ENCODE measurements at places on chromosomes 6 and 20. TPM values are rescaled to one million over a fixed set of nuclear protein-coding genes. Genes with fewer than 3 reads are reported as not detected.

DNA sequence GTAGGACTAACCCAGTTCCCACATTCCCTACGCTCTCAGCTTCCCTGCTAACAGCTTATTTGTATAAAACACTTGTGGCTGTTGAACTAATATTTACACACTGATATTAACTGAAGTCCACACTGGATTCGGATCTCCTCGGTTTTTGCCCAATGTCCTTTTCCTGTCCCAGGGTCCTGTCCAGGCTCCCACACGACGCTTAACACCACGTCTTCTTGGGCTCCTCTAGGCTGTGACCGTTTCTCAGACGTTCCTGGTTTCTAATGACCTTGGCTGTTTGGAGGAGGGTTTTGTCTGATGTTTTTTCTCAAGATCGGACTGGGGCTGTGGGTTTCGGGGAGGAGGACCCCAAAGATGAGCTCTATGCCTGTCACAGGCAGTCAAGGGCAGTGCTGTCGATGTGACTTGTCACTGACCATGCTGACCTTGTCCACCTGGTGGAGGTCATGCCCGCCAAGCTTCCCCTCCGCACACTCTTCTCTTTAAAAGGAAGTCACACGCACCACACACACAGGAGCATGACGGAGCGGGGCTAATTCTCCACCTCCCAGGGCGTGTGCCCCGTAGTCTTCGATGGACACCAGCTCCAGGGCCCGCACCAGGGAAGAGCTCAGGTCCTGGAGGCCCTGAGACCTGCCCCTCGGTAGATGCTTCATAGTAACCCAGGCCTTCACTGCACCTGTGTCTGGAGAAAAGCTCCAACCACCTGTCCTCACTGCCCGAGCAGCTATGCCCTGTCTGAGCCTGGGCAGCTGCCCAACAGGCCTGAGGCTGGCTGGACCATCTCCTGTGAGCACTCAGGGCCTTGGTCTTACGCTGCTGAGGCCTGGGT lies 72.0 kb downstream of the TTLL2 start:
- DNase-seq = no peak

GRCh38 chr20:51610111-51610510 lies 67.6 kb upstream of the NFATC2 start:
- DNase-seq = no peak

DNA sequence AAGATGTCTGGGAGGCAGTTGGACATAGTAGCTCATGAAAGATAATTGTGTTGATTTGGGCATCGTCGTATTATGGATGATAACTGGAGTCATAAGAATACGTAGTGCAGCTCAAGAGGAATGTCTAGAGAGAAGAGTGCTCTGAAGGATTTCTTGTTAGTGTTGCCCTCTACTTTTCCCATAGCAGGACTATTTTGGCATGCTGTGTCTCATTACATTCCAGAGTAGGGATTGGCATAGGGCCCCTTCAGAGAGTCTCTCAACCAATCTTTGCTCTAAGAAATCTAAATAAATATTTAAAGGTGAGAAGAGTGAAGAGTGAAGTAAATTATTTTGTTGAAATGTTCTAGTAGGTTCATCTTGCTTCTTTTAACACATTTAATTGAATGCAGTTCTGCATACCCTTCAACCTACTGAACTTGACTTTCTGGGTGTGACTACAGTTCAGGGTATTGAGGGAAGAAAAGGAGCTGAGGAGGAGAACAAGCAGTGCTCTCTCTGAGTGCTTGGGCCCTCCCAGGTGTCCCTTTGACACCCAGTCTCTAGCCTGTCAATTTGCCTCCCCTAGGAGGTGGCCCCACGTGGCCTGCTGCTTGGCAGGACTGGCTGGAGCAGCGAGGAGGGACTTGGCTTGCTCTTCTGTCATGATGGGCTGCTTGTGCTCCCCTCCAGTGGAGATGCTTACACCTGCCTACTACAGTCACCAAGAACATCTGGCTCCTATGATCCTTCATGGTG lies 33.3 kb downstream of the SOBP start:
- no peak for DNase-seq

DNA sequence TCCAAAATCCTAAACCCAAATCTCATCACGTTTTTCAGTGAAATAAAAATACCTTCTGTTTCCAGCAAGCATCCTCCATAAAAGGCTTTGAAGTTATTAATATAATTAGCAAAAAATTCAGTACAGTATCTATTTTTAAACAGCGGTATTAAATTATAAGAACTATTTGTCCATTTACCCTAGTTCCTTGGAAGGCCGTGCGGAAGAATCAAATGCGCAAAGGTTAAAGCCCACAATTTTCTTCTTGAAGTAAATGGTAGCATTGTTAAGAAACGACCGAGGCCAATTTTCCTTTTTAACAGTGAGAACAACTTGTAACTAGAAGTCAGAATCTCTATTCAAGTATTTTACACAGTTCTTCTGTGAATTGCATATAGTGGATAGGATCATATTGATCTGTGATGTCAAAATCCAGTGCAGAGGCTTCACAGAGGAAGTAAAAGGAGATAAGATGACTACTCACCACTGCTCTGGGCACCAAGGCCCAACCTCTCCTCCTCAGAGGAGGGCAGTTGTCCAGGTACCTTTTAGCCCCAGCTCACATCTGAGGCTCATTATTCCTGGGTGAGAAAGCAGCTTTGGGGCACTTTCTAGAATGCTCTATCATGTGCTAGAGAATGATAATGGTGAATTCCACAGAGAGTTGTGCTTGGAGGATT lies 36.3 kb downstream of the TNFAIP3 start:
- no peak for DNase-seq

DNA sequence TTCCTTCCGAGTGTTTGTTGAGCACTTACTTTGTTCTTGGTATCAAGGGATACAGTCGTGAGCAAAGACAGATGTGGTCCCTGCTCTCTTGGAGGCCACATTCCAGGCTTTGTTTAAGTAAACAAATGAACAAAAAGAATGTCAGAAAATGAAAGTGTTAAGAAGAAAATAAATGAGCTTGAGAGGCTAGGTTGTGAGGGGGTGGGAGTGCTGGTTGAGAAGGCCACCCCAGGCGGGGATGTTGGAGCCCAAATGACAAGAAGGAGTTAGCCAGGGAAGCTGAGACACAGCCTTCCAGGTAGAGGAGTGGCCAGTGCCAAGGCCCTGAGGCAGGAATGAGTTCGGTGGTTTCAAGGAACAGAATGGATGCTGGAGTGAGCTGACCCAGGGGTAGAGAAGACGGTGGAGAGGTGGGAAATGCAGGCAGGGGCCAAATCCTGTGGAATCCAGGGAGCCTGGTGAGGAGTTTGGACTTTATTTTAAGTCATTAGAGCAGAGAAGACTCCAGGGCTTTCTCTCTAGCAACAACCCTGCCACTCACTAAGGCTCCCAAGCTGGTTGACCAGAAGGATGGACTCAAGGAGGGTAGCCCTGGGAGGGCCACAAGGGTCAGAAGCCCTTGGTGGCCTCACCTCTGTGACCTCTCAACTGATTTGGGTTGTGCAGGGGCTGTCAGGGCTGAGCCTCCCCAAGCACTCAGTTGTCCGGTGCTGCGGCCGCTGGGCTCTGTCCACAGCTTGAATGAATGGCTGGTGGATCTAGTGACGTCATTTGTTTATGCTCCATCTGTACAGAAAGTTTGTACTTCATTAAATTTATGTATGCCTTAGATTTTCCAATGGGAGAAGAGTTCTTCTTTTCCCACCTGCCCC lies 66.0 kb upstream of the STX16 start:
- no peak for DNase-seq

The RHAG gene
- total RNA-seq = not detected

- no peak for DNase-seq
Measured at GRCh38 chr20:50305636-50306477, 115.2 kb downstream of the CEBPB start.

DNA sequence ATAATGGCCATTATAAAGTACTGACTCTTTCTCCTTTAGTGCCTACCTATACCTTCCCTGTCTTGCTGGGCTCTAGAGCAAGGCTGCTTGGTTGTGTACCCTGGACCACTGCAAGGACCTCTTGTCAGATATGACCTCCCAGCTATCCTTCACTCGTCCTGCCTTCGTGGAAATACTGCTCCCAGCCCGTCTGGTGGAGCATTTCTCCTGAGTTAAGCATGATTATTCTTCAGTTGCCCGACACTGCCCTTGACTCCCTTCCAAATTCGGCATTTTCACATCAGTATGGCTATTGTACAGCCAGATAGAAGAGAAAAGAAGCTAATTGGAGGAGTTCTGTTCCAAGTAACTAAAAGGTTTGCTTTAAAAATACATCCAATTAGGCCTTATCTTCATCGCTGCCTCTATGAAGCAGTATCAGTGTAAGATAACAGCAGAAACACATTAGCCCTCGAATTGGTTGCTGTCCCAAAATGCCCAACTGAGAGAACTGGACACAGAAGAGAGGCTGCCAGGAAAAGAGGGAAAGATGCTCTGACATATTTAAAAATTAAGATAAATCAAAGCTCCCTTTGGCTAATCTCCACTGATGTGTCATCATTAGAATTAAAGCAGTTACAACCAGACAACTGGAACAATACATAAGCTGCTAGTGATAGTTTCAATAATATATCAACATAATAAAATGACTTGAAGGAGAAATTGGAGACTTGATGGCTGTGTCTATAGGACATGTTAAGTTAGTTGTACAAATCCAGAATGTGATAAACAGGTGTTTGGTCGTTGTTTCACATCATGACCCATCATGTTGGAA lies 54.4 kb downstream of the OPRM1 start:
- DNase-seq = no peak

DNA sequence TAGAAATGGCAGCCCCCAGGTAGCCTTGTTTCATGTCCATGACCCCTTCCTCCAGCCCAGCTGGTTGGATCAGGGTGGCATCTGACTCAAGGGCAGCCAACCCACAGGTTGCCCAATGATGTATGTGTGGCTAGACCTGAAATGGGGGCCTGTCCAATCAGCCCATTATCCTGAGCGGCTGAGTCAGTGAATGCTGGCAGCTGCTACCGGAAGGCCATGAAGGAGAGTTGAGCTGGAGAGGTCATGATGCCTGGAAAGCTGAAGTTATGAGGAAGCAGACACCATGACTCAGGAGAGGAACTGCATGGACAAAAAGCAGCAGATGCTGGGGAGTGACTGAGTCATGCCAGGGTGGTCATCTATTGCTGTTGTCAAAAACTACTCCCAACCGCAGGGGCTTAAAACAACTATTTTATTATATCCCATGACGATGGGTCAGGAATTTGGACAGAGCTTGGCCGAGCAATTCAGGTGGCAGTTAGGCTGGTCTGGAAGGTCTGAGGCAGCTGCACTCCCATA lies 67.3 kb downstream of the MDGA1 start:
- DNase-seq = peak; percentile 28

The KPNA5 gene
- 9.8 TPM for total RNA-seq

The BPI gene
- total RNA-seq = 0.74 TPM

- no peak for DNase-seq
Measured at GRCh38 chr6:48199499-48199898, 88.5 kb upstream of the PTCHD4 start.

All from omental fat pad (tissue), 4 donors.